ENCODE measurements at places on chromosomes 4 and X.

- no peak overlapping the region for H3K27ac ChIP-seq
- H3K4me1 ChIP-seq = no peaks in the 10 kb centered on the region
- no peak for DNase-seq
Observed at GRCh38 chrX:82775426-82775825, 732.7 kb upstream of the POU3F4 start.

GRCh38 chr4:156786713-156787112 lies 184.9 kb downstream of the PDGFC start:
- no peaks in the 10 kb centered on the region for H3K36me3 ChIP-seq
- H3K27ac ChIP-seq = no peak overlapping the region
- H3K4me3 ChIP-seq = no peak overlapping the region
- no peaks in the 10 kb centered on the region for H3K27me3 ChIP-seq

GRCh38 chr4:87819281-87819919 lies 13.4 kb upstream of the MEPE start:
- no peak for DNase-seq
- no peaks in the 10 kb centered on the region for H3K36me3 ChIP-seq
- no peak overlapping the region for H3K27ac ChIP-seq
- H3K4me3 ChIP-seq = no peak overlapping the region

DNA sequence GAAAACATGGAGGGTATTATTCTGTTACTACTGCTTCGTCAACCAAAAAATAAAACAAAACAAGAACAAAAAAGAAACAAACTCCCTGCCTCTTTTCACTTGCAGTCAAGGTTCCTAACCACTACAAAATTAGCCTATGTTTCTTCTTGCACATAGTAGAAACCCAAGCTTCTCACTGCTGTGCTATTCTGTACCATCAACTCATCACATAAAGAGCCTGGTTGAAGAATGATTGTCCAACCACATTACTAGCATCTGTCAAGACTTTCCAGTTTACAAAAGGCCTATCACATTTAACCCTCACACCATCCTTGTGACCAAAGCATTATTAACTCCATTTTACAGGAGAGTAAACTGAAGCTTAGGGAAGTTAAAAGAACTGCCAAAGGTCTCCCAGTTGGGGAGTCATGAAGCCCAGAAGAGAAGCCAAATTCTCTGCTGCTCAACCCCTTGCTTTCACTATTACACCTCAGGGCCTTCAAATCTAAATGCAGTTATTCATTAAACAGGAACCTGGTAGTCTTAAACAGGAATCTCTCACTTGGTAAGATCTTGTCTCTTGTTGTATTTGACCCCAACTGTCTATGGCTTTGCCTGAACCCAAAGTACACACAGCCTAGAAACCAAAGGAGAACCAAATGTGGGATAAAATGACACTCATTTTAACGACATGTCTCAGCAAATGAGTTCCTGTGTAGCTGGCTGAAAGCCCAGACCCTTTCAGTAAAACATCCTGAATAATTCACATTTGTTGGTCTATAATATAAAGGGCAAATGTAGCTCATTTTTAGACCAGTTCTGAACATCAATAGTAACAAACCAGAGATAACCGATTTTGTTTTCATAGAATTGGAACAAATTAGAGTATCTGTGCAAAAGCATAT lies 8.6 kb downstream of the F9 start:
- H3K36me3 ChIP-seq = no peaks in the 10 kb centered on the region
- no peak overlapping the region for H3K27ac ChIP-seq
- H3K4me1 ChIP-seq = no peaks in the 10 kb centered on the region
- H3K4me3 ChIP-seq = no peak overlapping the region
- no peak for DNase-seq

GRCh38 chrX:133698298-133698697 lies 283.0 kb upstream of the GPC4 start:
- no peak overlapping the region for H3K4me3 ChIP-seq
- no peaks in the 10 kb centered on the region for H3K27me3 ChIP-seq
- DNase-seq = no peak
- no peaks in the 10 kb centered on the region for H3K4me1 ChIP-seq
- no peaks in the 10 kb centered on the region for H3K36me3 ChIP-seq

GRCh38 chr4:6938237-6938636 lies 28.6 kb downstream of the TBC1D14 start:
- H3K36me3 ChIP-seq = no peaks in the 10 kb centered on the region
- no peak overlapping the region for H3K27ac ChIP-seq
- H3K4me1 ChIP-seq = peaks cover 46% of the 10 kb centered on the region
- H3K4me3 ChIP-seq = no peak overlapping the region
- H3K27me3 ChIP-seq = no peaks in the 10 kb centered on the region
- DNase-seq = no peak

DNA sequence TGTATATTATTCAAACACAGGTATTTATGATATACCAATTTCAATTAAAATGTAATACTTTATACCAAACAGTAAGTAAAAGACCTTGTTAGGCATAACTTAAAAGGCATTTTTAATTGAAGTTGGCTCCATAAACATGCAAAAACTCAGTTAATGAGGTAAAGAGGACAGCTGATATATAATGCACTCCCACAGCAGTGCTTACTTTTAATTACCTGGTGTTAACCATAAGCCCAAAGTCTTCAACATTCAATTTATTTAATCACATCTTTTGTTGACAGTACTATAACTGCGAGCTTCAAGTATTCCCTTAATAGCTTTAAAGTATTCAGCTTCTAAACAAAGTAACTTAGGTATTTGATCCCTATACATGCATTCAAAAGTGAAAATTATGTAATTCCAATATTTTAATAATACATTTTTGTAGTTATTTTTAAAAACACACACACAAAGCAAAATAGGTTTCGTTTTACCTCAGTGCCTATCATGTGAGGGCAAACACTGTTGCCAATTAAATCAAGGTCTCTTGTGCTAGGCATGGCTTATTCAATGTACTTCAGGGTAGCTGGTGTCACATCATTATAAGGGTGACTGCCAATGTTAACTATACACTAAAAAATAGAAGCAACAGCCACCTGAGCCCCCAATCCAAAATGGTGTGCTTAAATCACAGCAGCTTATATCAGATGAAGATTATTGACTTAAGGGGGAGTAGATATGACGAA lies 197.1 kb downstream of the LRBA start:
- DNase-seq = no peak
- peaks cover 8% of the 10 kb centered on the region for H3K36me3 ChIP-seq
- H3K4me3 ChIP-seq = no peak overlapping the region
- no peaks in the 10 kb centered on the region for H3K27me3 ChIP-seq
- H3K27ac ChIP-seq = no peak overlapping the region

- DNase-seq = no peak
- H3K27ac ChIP-seq = no peak overlapping the region
- H3K4me3 ChIP-seq = no peak overlapping the region
- H3K36me3 ChIP-seq = no peaks in the 10 kb centered on the region
- H3K4me1 ChIP-seq = no peaks in the 10 kb centered on the region
Observed at GRCh38 chr4:45701621-45702020, 422.2 kb downstream of the GABRG1 start.

- no peak overlapping the region for H3K4me3 ChIP-seq
- no peak for DNase-seq
- H3K27ac ChIP-seq = no peak overlapping the region
- H3K27me3 ChIP-seq = no peaks in the 10 kb centered on the region
- peaks cover 8% of the 10 kb centered on the region for H3K36me3 ChIP-seq
Observed at GRCh38 chr4:898869-899555, 33.1 kb downstream of the GAK start.

DNA sequence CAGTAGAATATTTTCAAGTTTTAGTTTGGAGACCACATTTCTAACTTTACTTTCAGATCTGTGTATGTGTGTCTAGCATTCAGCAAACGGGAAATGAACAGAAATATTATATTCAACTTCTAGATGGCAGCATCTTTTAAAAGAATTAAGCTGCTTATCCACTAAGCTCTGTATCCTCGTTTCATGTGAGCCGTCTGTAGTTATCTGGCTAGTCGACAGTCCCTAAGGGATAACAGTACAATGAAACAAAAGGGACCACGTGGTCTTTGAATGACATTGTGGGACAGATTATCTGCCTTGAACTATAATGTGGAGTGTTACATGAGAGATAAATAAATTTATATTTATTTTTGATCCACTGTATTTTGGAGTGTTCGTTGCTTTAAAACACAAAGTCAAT lies 35.8 kb upstream of the PRSS12 start:
- no peaks in the 10 kb centered on the region for H3K36me3 ChIP-seq
- no peak overlapping the region for H3K4me3 ChIP-seq
- no peaks in the 10 kb centered on the region for H3K27me3 ChIP-seq
- no peaks in the 10 kb centered on the region for H3K4me1 ChIP-seq
- DNase-seq = no peak

- no peak for DNase-seq
- H3K36me3 ChIP-seq = no peaks in the 10 kb centered on the region
- no peak overlapping the region for H3K4me3 ChIP-seq
- H3K4me1 ChIP-seq = no peaks in the 10 kb centered on the region
- no peaks in the 10 kb centered on the region for H3K27me3 ChIP-seq
- H3K27ac ChIP-seq = no peak overlapping the region
Observed at GRCh38 chr4:113524505-113525186, 236.9 kb downstream of the CAMK2D start.

DNA sequence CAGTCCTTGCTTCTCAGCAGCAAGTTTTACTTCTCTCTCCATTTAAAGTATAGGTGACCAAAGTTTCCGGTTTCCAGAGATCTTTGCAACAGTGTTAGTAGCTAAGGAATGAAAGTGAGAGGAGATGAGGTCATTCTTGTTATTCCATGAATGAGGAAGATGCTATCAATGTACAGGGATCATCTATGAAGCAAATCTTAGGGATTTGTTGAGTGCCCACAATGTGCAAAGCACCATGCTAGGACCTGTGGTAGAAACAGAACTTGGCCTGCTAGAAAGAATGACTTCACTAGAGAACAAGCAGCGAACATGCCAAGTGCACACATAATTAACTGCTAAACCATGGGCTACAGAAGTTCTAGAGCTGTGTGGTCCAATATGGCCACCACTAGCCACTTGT lies 112.5 kb downstream of the MID1 start:
- H3K36me3 ChIP-seq = no peaks in the 10 kb centered on the region
- no peak for DNase-seq
- no peak overlapping the region for H3K27ac ChIP-seq
- no peaks in the 10 kb centered on the region for H3K4me1 ChIP-seq

DNA sequence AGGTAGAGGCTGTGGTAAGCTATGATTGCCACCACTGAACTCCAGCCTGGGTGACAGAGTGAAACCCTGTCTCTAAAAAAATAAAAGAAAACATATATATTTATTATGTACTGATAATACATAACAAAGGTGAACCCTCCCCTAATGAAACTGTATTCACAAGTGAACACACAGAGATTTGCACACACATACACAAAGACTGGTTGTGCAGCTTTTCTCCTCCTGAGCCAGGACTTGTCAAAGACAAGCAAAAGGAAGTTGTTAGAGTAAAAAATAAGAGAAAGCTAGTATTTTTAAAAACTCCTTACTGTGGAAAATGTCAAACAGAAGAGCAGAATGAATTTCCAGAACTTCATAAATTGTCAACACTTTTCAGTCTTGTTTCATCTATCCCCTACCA lies 1.5 kb upstream of the GRSF1 start:
- peaks cover 22% of the 10 kb centered on the region for H3K4me1 ChIP-seq
- H3K4me3 ChIP-seq = no peak overlapping the region
- H3K27ac ChIP-seq = no peak overlapping the region
- no peaks in the 10 kb centered on the region for H3K36me3 ChIP-seq
- H3K27me3 ChIP-seq = no peaks in the 10 kb centered on the region

DNA sequence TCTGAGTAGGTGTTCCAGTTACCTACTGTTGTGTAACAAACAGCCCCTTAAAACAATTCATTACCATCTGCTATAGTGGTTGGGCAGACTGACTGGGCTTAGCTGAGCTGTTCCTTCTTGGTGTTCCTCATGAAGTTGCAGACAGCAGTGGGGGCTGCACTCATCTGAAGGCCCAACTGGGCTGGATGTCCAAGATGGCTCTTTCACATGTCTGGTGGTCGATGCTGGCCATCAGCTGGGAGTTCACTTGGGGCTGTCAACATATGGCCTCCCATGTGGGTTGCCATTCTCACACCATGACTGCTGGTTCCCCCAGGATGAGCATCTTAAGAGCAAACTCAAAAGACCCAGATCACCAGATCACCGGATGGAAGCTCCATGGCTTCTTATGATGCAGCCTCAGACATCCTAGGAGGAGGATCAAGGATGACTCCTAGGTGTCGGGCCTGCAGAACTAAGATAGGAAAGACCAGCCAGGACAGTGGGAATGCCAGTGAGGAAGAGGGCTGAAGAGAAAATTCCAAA lies 34.3 kb upstream of the PPP2R2C start:
- no peaks in the 10 kb centered on the region for H3K4me1 ChIP-seq
- H3K4me3 ChIP-seq = no peak overlapping the region
- DNase-seq = no peak
- no peak overlapping the region for H3K27ac ChIP-seq
- H3K36me3 ChIP-seq = no peaks in the 10 kb centered on the region

DNA sequence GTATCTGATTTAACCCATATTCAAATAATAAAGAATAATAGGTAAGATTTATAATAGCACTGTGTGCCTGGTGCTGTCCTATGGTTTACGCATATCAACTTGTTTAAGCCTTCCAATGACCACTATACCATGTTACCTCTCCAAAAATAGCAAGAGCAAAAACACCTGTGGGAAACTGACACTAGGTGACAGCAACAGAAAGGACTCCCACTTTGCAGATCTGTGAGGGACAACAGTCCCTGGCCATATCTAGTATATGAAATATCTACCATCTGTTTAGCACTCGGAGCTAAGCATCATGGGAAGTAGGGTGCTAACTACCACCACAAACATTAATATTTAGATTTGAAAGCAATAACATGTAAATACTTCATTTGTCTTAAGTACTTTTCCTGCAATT lies 55.7 kb upstream of the TXK start:
- no peaks in the 10 kb centered on the region for H3K4me1 ChIP-seq
- H3K4me3 ChIP-seq = no peak overlapping the region
- H3K27me3 ChIP-seq = no peaks in the 10 kb centered on the region
- DNase-seq = no peak
- H3K27ac ChIP-seq = no peak overlapping the region

DNA sequence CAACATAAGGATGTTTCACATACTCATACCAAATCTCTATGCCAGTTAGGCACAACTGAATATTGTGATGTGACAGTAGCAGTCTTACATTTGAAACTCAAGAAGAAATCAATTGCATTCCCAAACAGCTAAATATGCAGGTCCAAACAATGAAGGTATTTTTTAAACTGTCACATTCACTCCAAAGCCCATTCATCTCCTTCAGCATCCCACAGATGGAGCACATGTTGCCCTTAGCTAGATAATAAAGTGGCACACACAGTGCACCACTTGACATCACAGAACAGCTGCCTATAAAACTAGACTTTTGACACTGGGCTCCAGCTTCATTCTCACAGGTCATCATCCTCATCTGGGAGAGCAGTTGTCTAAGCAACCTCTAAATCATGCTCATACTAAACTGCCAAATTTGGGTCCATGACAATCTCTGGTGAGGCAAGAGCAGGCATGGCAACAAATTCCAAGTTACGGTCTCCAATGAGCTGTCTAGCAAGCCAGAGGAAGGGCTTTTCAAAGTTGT lies 26.2 kb upstream of the ARHGEF6 start:
- no peaks in the 10 kb centered on the region for H3K27me3 ChIP-seq
- no peak overlapping the region for H3K4me3 ChIP-seq
- no peaks in the 10 kb centered on the region for H3K4me1 ChIP-seq
- DNase-seq = no peak

- H3K36me3 ChIP-seq = no peaks in the 10 kb centered on the region
- DNase-seq = no peak
- H3K4me1 ChIP-seq = no peaks in the 10 kb centered on the region
- no peaks in the 10 kb centered on the region for H3K27me3 ChIP-seq
Observed at GRCh38 chrX:69221239-69222102, 56.2 kb upstream of the PJA1 start.

All from CD8-positive, alpha-beta memory T cell (primary cell).